Sigmoid colon (tissue), 7 donors: ENCODE measurements at places on chromosomes 5 and 9. TPM values are rescaled to one million over a fixed set of nuclear protein-coding genes. Genes with fewer than 3 reads are reported as not detected.
A peak's percentile ranks its signal among the peaks of the same experiment; 100 is the strongest.

IGIP gene
- 32.1 TPM for total RNA-seq

GRCh38 chr5:75614176-75614575 is 2.9 kb downstream of the ANKDD1B start:
- no peak overlapping the region for H3K27ac ChIP-seq
- H3K4me1 ChIP-seq: peaks cover 13% of the 10 kb centered on the region
- H3K27me3 ChIP-seq: no peaks in the 10 kb centered on the region
- H3K4me3 ChIP-seq: no peak overlapping the region

DNA sequence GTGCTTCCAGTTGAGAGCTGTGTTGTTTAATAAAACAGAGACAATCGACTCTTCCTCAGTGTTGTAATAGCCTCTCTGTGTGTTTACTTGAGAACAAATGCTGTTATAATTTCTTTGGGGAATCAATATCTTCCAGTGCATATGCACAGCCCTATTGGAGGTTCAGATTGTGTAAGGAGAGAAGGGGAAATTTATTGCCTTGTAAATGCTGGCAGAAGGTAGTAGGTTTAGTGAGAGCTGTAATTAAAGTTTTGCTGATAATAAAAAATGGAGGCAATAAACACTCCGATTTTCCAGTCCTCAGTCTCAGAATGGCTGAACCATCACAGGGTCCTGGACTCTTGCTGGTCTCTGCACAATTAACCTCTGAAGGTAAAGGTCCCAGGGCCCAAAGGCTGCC is 128.3 kb downstream of the C5orf15 start:
- no peak overlapping the region for H3K27ac ChIP-seq
- H3K27me3 ChIP-seq: no peaks in the 10 kb centered on the region
- H3K36me3 ChIP-seq: no peaks in the 10 kb centered on the region
- no peak for DNase-seq
- no peaks in the 10 kb centered on the region for H3K4me1 ChIP-seq

DNA sequence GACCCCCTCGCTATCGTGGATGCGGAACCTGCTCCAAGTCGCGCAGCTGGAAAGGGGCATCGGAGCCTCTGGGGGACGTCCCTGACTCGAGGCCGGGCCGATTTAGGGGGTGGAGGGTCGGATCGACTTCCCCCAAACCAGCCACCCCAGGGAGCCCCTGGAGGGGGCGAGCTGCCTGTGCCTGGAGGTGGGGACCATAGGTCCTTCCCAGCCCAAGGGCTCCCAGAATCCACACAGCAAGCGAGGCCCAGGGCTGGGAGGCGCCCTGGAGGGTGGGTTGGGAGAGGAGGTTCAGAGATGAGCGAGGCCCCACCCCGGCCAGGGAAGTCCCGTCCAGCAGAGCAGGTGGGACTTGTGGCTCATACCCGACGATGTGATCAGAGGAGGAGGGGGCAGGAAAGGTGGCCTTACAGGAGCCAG is 147.6 kb downstream of the GAPVD1 start:
- no peak overlapping the region for H3K27ac ChIP-seq
- peak; percentile 61 for DNase-seq
- H3K36me3 ChIP-seq: no peaks in the 10 kb centered on the region
- H3K27me3 ChIP-seq: no peaks in the 10 kb centered on the region
- H3K4me3 ChIP-seq: no peak overlapping the region

DNA sequence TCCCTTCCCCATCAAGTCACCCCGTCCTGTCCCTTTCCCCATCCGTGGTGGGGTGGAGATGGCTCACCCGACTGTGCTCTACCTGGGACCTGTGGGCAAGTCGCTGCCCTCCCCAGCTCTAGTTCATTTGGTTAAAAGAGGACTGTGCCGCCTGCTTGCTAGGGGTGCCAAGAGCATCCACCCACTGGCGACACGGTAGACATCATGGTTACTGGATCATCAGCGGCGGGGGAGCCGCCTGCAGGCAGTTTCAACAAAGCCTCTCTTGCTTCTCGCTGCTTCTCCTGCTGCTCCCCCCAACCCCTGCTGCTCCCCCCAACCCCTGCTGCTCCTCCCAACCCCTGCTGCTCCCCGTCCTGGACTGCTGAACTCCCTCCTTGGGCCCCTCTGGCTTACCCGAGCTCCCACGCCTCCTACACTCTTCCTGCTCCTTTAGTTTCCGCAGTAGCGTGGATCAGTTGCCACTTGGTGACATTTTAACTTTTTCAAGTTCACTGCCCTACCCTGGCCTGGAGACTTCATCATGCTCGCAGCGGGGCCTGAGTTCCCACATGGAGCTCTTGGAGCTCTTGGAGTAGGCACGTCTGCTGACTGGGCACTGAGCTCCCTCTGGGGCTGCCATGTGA is 22.0 kb upstream of the SCGB3A1 start:
- H3K36me3 ChIP-seq: no peaks in the 10 kb centered on the region
- H3K27me3 ChIP-seq: no peaks in the 10 kb centered on the region
- H3K4me3 ChIP-seq: no peak overlapping the region
- no peaks in the 10 kb centered on the region for H3K4me1 ChIP-seq

DNA sequence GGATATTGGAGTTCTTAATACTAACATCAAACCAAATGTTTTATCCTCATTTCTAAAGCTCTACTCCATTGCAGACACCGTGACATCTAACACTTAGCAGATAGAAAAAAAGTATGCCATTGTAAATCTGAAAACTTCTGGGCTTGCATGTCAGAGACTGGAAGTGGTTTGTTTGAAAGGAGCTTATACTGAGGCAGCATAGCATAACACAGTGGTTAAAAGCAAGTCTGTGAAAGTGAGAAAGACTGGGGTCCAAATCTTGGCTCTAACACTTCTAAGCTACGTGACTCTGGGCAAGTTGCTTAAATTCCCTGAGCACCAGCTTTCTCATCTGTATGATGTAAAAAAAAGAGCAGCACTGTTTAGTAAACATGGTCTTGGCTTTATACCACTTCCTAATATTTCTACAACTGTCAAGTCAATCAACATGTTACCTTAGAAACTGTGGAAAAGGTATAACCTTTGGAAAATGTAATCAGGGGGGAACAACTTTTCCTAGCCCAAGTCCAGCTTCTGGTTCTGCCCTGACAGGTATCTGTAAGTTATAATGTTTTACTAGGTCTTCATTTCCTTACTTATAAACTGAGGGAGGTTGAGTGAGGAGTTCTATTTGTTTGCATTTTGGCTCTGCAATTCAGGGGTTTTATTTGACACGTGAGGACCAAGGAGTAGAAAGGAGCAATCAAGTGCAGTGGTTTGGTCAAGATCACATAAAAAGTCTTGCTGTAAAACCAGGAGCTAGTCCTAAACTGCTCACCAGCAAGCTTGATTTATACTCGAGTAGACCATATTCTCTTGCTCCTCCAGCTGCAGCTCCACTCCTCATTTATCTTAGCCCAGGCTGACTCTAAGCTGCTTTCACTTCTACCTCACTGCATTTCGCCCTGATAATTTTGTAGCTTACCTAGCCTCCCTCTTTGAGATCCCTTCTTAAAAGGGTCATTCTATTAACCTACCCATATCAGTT is 541.0 kb downstream of the RAB3C start:
- no peaks in the 10 kb centered on the region for H3K27me3 ChIP-seq
- H3K4me1 ChIP-seq: no peaks in the 10 kb centered on the region
- no peak overlapping the region for H3K4me3 ChIP-seq
- H3K36me3 ChIP-seq: no peaks in the 10 kb centered on the region
- peak overlapping the region; percentile 80 for H3K27ac ChIP-seq
- peak; percentile 72 for DNase-seq

- no peaks in the 10 kb centered on the region for H3K27me3 ChIP-seq
- H3K27ac ChIP-seq: no peak overlapping the region
- H3K4me3 ChIP-seq: no peak overlapping the region
- no peaks in the 10 kb centered on the region for H3K36me3 ChIP-seq
- DNase-seq: no peak
Measured at GRCh38 chr9:73121375-73121935, 30.2 kb upstream of the ANXA1 start.

DNA sequence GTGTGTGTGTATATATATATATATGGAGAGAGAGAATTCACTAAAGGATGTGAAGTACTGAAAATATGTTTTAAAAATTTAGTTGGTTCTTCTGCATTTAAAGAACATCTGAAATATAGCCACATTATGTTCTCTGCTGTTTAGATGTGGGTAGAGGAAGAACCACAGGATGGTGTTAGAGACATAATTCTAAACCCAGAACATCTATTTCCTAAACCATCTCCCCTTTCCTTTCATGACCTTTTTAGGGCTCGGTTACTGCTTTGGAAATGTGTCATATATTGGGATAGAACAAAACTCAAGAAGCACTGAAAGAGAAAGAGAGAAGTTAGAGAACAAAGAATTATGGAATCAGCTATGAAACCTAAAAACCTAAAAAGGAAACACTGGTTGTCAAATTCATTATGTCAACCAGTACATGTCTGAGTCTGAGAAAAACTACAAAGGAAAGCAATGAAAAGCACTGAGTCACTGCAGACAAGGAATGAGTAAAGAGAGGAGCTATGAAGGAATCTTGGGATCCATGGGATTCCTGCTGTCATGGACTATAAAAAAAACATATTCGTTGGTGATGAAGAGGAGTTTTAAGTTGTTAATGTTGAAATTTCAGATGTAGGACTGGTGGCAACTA is 28.4 kb downstream of the SLC12A2 start:
- H3K27ac ChIP-seq: no peak overlapping the region
- H3K4me3 ChIP-seq: no peak overlapping the region
- no peak for DNase-seq
- peaks cover 16% of the 10 kb centered on the region for H3K36me3 ChIP-seq
- no peaks in the 10 kb centered on the region for H3K4me1 ChIP-seq
- no peaks in the 10 kb centered on the region for H3K27me3 ChIP-seq

GRCh38 chr9:26462213-26462612 is 430.4 kb downstream of the CAAP1 start:
- H3K27ac ChIP-seq: no peak overlapping the region
- no peaks in the 10 kb centered on the region for H3K36me3 ChIP-seq
- H3K27me3 ChIP-seq: no peaks in the 10 kb centered on the region
- H3K4me1 ChIP-seq: no peaks in the 10 kb centered on the region
- H3K4me3 ChIP-seq: no peak overlapping the region
